Right ventricle myocardium inferior (tissue), 1 donor: ENCODE measurements at places on chromosomes 4 and X. TPM values are rescaled to one million over a fixed set of nuclear protein-coding genes. Genes with fewer than 3 reads are reported as not detected.

DNA sequence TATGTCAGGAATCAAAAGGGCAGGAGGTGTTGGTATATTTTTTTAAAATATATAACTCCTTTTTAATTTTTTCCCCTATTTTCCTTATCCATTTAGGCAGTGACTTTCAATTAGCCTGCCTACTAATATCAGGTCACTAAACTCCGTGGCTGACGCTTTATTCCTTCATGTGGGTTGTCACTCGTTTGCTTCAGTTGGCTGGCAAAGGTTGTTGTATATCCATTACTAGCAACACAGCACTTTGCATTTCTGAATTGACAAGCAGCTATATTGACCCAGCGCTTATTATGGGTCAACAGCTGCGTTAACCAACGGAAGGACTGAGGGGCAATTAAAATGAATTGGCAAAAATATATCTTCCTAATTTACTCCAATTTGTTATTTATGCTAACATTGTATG is 87.7 kb downstream of the ARX start:
- DNase-seq = no peak

- DNase-seq = no peak
These were observed 267.6 kb downstream of the TENM3 start for GRCh38 chr4:182510836-182511235.

DNA sequence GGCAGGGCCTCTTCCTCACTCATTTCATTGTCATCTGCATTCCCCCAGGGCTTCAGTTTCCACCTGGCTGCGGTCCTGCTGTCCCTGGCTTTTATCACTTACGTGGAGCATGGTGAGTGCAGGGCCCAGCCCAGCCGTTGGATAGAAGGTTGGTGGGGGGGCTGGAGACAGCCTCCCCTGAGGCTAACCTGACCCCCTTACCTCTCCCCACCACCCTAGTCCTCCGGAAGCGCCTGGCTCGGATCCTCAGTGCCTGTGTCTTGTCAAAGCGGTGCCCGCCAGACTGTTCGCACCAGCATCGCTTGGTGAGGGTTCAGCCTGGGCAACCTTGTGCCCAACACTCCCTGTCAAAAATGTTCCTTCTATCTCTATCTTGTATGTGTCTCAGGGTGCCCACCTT is 5.8 kb upstream of the EBP start:
- no peak for DNase-seq

DNA sequence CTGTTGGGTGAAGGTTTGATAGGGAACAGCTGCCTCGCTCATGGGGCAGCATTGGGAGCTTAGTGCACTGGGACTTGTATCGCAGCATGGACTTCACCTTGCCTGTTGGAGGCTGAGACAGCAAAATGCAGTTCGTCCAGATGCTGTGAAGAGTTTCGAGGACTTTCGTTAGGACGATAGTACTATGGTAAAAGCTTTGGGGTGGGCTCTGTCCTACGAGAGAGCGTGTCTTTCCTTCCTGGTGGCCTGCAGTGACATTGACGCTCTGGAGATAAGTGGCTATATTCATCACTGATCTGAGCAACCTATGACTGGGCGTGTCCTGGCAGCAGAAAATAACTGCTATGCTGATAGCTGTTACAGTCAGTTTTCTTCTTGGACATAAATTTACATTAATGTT is 44.8 kb downstream of the ARHGAP10 start:
- no peak for DNase-seq

GRCh38 chr4:1938027-1938426 is 66.8 kb downstream of the NSD2 start:
- no peak for DNase-seq

GRCh38 chr4:127849505-127850234 is 31.0 kb upstream of the PLK4 start:
- DNase-seq = no peak

DNA sequence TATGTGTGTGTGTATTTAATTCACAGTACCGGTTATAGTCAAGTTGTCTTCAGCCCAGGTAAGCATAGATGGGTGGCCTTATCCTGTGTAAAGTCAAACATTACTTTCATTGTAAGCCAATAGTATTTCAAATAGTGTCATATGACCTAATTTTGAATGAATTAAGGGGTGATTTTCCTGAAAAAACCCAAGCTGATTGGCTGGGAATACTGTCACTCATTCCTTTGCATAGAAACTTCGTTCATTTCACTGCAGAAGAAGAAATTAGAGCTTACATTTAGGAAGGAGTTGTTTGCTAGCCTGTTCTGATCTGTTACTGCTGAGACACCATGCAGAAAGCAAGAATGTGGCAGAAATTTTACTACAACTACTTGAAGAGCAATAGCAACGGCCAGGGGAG is 45.4 kb downstream of the SMARCAD1 start:
- DNase-seq = no peak

GRCh38 chr4:109574443-109574850 is 14.4 kb downstream of the MCUB start:
- no peak for DNase-seq

DNA sequence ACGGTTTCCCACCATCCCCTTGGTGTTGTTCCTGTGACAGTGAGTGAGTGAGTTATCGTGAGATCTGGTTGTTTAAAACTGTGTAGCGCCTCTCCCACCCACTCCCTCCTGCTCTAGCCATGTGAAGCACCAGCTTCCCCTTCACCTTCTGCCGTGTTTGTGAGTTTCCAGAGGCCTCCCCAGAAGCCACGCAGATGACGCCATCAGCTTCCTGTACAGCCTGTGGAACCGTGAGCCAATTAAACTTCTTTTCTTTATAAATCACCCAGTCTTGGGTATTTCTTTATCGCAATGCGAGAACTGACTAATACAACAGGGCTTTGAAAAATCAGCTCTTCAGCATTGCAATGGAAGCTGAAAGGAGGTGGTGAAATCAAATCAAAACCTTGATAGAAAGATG is 50.0 kb downstream of the FGFBP1 start:
- DNase-seq = no peak

- DNase-seq = no peak
These were observed 145.4 kb downstream of the STIM2 start for GRCh38 chr4:27005905-27006590.

DNA sequence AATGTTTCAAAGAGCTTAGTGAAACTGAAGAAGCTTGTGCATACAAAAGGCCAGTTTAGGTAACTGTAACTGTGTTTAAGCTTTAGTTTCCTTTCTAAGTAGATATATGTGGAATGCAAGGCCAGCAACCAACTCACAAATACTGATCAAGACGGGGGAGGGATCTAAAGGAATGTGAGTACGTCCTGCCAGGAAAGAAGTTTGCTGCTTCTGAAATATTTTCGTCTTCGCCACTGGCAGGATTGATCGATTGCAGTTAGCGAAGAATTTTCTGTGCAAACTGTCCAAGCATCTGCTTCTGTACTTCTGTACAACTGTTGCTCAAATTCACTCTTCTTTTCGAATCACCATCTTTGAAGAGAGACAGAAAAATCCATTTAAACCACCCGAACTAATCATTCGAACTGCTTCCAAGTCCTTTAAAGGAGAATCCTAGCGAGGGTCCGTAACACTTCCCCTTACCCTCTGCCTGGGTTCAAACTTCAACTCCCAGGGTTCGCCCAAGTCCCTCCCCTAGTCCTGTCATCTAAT is 373 bp upstream of the INTS6L start:
- no peak for DNase-seq

DNA sequence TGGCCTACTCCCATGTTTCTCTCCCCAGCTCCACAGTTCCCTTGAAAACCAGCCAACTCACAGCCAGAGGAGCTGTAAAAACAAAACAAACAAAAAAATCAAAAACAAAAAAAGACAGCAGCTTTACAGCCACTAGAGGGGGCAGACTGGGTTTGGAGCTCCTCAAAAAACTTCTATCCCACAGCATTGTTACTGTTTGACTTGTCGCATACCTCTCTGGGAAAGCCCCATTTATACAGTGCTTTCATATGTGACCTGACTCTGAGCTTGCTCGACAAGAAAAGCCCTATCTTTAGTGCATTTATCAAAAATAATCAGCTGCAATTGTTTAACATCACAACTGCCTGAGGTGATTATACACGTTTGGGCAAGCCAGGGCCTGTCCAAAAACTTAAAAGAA is 21.6 kb downstream of the TSPAN6 start:
- no peak for DNase-seq

DNA sequence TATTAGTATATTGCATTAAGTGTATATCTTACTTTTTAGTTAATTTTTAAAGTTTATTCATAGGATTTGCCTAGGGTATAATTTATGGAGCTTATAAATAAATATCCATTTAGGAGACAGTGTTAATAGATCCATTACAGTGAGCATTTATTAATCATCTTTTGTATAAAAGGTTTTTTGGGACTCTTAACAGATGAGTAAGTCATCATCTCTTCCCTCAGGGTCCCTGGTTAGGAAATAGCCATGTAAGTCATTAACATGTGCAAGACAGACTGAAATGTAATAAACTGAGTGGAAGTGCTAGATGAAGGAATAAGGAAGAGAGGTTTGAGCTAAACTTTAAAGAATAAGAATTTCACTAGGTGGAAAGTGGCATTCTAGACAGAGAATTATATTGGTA is 69.2 kb downstream of the PAQR3 start:
- no peak for DNase-seq

- DNase-seq = no peak
These were observed 591.5 kb downstream of the PPARGC1A start for GRCh38 chr4:23298371-23298770.

DNA sequence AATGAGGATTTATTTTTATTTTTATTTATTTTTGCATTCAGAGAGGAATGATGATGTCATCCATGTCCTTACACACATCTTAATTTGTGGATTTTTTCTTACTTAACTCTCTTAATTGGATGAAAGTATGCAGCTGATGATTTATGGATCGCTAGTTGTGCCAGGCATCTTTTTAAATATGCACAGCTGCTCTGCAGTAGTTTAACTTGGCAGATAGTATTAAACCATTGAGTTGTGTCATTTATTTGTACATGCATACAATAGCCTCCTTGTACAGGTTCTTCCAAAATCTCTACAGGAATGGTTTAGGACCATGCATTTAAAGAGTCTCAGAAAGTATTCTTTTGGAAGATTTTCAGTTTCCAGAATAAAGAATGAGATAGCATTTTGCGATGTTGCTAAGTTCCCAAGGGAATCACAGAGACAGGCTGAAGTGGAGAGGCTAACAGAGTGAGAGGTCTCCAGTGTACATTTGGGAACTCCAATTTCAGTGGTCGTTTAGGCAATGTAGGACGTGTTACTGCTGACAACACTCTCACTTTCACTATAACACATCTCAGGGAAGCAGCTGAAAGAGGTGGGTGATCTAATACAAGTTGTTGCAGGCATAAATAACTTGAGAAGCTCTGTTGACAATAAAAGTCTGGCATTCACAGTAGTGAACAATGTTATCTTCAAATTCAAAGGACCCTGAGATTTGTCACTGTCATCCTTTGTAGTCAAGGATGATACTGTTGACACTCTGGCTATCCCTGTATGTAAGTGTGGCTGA is 49.9 kb upstream of the SCRG1 start:
- DNase-seq = no peak

DNA sequence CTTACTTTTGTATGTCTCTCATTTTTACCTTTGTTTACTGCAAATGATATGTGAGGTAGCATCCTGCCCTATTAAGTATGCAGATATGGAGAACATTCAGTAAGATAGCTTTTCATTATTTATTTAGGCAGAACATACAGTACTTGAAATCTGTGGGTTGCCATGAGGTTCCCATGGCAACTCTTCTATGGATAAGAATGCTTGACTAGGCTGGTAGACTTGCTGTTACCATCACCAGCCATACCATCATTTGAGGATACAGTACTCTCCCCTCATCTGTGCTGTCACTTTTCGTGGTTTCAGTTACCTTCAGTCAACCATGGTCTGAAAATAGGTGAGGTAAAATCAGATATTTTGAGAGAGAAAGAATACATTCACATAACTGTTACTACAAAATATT is 56.7 kb downstream of the NAF1 start:
- no peak for DNase-seq

DNA sequence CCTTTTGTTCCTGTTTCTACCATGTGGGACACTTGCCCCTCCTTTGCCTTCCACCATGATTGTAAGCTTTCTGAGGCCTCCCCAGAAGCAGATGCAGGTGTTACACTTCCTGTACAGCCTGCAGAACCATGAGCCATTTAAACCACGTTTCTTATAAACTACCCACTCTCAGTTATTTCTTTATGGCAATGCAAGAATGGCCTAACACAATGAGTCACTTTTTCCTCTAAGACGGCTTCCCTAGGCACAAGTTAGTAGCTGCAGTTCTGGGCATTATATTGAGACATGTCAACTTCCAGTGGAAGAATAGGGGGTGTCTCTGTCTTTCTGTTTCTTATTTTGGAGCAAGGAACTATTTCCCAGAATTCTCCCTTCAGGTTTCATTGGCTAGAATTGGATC is 32.9 kb upstream of the DIPK2B start:
- DNase-seq = no peak

- DNase-seq = no peak
These were observed 233.3 kb downstream of the USP46 start for GRCh38 chr4:52425751-52426326.

- DNase-seq = no peak
These were observed 63.7 kb downstream of the HMGB2 start for GRCh38 chr4:173270312-173271027.

DNA sequence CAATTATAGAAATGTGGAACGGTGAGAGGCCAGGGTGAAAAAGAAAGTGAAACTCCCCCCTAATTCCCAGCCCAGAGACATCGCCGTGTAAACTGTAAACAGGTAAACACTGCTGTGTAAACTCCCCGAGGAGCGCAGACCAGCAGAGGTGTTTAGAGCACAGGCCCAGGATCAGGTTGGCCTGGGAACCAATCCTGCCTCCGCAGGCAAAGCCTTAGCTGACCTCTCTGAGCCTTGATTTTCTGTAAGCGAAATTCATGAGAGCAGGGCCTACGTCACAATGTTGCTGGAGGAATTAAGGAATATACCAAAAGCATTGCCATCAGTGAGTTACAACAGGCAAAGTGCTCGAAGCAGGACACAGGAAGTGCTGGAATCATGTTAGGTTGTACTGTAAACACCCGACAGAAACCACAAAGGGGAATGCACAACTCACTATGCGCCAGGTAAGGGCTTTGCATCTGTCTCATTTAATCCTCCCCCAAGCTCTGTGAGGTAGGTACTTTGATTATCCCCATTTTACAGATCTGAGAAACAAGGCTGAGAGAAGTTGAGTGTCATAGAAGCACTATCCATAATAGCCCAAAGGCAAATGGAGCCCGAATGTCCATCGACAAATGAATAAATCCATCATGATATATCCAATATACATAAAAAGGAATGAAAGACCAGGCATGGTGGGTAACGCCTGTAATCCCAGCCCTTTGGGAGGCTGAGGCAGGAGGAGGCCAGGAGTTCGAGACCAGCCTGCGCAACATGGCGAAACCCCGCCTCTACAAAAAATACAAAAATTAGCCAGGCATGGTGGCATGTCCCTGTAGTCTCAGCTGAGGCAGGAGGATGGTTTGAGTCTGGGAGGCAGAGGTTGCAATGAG is 30.7 kb upstream of the KIAA0232 start:
- no peak for DNase-seq

FAT4 gene
- 6.5 TPM for total RNA-seq

CTAG2 gene
- not detected for total RNA-seq

RS1 gene
- total RNA-seq = not detected

LRCH2 gene
- total RNA-seq = 1.4 TPM

ARL13A gene
- total RNA-seq = not detected

PRPS1 gene
- total RNA-seq = 24.1 TPM

FGFBP2 gene
- total RNA-seq = 2.7 TPM

JCHAIN gene
- 6.5 TPM for total RNA-seq
